ENCODE measurements at places on chromosomes 4 and X. TPM values are rescaled to one million over a fixed set of nuclear protein-coding genes. Genes with fewer than 3 reads are reported as not detected.

DNA sequence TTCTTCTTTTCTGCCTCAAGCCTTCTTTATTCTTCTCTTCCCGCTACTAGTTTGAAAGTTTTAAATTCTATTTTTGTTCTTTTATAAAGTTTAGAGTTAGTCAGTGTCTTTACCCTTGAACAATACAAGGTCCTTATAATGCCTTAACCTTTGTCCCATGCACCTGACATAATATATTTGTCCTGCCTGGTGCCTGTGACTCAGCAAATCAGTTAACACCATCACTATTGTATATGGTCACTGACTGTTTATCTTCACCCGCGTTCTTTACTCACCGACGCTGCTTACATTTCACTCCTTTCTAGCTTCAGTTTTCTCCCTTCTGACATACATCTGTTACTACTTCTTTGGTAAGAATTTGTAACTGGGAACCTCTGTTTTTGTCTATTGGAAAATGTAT lies 5.7 kb downstream of the SMIM20 start:
- DNase-seq, result no peak

DNA sequence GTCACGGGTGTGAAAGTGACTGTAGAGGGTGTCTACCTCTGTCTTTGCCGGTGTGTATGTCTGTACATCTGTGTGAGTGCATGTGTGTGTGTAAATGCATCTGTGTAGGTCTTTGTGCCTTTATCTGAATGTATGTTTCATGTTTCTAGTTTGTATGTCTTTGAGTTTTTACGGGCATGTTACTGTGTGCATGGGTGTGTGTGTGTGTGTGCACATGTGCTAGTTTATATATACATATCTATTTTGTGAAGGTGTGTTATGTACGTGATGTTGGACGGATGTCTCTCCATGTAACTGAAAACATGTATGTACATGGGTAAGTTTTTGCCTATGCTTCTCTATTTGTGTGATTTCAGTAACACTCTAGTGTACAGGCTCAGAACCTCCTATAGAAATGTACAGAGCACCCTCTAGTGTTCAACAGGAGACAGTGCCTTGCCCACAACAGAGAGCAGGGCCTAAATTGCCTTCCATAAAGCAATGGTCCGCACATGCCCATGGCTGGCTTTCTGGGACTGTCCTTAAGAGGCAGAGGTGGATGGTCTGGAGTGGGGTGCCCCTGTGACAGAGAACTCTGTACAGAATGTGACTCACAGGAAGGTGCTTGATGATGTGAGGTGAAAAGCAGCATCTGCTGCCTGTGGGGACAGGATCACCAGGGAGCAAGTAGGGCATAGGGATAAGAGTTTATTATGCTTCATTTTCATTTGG lies 343.5 kb downstream of the RAPGEF2 start:
- DNase-seq, result no peak

- no peak for DNase-seq
Observed at GRCh38 chr4:166662266-166662843, 571.9 kb downstream of the SPOCK3 start.

- no peak for DNase-seq
Observed at GRCh38 chr4:56791316-56791715, 30.2 kb downstream of the SPINK2 start.

DNA sequence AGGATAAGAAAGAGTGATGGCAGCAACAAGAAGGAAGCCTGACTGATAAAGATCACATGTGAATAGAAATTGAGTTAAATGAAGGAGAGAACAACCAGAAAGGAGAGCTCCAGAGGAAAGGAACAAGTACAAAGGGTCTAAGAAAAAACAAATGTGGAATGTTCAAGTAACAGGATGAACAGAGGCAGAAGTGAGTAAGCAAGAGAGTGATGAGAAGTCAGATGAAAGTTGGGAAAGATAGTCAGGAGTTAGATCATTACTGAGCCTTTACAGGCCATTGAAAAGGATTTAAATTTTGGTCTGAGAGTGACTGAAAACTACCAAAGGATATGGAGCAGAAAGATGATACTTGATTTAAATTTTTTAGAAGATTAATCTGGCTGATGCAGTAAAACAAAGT lies 38.1 kb downstream of the NFXL1 start:
- no peak for DNase-seq

Gene TBX22
- total RNA-seq, result not detected

DNA sequence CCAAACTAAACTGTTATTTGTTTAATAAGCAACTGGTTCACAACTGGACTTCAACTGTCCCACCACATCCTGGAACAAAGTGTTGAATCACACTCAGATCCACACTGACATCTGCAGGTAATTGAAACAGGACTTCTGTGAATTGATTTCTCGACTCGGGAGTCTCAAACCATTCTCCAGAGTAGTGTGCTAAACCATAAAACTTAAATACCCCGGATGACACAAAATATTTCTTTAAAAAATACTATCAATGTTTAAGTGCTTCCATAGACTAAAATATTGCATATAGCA lies 95.4 kb upstream of the PLAC1 start:
- no peak for DNase-seq

DNA sequence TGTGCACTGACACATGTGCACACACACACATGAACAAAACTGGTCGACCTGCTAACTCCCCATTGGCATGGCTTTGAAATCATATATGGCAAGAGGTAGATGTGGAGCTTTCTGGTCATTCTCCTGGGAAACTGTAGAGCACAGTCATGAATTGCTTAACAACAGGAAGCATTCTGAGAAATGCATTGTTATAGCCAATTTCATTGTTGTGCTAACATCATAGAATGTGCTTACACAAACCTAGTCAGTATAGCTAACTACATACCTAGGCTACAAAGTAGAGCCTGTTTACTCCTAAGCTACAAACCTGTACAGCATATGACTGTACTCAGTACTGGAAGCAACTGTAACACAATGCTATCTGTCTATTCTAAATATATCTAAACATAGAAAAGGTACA lies 134.2 kb upstream of the SH3RF1 start:
- DNase-seq, result no peak

Gene TMEM150C
- 6.9 TPM for total RNA-seq

Gene GUCY1A1
- total RNA-seq, result 63.1 TPM

Gene CHST7
- total RNA-seq, result 7.4 TPM

Gene CLDN34
- total RNA-seq, result 0.50 TPM

GRCh38 chr4:42541647-42542046 lies 115.3 kb downstream of the ATP8A1 start:
- DNase-seq, result no peak

Gene KLF8
- 17.7 TPM for total RNA-seq

Gene ESX1
- total RNA-seq, result not detected

GRCh38 chr4:140222171-140222570 lies 68.2 kb upstream of the MAML3 start:
- no peak for DNase-seq

DNA sequence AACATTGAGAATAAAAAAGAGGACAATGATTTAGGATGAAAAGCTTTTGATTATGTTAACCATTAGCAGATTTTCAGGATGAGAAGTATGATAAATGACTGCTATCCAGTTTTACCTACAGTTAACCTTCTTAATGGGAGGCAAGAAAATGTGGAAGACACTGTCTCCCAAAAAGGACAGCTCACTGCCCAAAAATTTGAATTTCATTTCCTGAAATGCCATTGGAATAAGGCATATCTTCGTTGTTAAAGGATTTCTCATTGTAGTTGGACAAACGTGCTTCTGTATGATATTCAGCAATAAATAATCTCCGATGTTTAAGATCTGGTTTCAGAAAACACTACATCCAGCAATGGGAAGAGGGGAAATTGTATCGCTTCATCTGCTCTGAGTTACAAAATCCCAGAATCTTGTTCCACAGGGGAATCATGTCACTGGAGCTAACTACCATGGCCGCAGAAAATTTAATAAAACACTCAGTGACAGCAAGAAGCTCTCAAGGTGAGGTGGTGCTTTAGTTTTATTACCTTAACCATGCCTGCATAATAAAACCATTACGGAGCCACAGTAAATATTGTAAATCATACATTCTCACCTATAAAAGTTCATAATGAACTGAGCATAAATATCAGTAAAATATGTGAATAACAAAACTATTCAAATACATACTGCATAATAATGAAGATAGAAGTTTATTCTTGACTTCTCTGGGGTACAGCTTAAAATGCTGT lies 552.3 kb downstream of the PCDH7 start:
- DNase-seq, result no peak

Gene ADD1
- total RNA-seq, result 279 TPM

- no peak for DNase-seq
Observed at GRCh38 chr4:100087743-100088142, 102.5 kb downstream of the DDIT4L start.

DNA sequence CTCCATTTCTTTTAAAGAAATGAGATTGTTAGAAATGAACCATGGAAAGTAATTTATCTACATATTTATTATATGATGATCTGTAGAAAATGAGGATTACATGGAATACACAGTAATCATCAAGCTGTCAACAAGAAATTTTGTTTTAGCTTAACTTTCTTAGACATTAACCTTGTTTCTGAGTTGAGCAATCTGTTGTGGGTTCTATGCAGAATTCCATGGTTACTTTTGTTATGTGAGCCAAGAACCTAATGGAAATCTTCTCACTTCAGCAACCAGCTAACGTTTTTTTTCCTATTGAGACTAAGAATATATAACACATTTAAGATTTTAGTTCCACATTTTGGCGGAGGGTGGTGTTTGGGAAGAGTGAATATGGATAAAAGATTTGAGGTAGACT lies 136.1 kb upstream of the SLC4A4 start:
- no peak for DNase-seq

Gene ADRA2C
- 2.5 TPM for total RNA-seq

DNA sequence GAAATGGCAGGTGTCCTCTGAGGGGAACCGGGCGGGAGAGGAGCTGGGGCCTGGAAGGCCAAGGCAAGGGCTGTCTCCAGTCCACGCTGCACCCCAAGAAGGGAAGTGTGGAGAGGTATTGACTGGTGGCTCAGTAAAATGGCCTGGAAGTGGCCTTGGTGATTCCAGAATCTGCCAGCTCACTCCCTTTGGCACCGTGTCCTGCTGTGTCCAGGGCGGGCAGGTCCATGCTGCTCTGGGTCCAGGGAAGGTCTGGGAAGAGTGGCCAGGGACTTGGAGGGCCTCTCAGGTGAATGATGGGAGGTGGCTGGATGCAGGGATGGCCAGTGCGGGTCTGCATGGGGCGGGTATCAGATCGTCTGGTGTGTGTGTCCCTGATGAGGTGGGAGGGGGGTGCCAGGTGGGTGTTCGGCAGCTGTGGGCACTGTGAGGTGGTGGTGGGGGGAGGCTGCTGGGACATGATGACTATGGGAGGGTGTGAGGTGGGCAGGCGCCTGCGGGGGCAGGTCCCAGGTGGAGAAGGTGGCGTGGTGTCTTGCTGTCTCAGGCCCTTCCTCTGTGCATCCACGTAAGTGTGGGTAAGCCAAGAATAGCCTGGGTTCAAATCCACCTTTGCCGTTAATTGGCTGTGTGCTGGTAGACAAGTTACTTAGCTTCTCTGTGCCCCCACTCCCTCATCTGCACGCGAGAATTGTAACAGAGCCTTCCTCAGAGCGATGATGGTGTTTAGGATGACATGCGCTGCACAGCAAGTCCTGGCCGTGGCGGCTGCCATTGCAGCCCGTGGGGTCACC lies 17.7 kb downstream of the RGS12 start:
- DNase-seq, result no peak

- no peak for DNase-seq
Observed at GRCh38 chrX:31445542-31445941, 373.7 kb upstream of the FTHL17 start.

DNA sequence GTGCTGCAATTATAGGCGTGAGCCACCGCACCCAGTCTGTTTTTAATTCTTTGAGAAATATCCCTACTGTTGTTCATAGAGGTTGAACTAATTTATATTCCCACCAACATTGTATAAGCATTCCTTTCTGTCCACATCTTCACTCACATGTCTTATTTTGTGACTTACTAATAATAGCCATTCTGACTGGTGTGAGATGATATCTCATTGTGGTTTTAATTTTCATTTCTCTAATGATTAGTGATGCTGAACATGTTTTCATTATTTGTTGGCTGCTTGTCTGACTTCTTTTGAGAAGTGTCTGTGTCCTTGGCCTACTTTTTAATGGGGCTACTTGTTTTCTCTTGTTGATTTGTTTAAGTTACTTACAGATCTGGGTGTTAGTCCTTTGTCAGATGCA lies 310.9 kb upstream of the MAOA start:
- no peak for DNase-seq

DNA sequence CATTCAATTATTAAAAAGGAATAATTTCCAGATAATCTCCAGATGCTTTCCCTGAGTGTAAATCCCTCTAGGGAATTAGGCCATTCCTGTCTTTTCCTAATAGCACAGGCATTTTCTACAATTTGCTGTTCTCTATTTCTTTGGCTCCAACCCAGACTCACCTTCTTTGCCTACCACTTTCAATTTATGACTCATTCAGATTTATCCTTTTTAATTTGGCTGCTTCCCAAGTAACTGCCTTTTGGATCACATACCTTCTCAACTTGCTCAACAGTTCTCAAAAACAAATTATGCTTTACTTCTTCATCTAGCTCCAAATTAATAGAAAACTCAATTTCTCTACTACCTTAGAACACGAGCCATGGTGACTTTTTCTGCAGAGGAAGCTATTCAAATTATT lies 1166.3 kb upstream of the PCDH7 start:
- DNase-seq, result no peak

DNA sequence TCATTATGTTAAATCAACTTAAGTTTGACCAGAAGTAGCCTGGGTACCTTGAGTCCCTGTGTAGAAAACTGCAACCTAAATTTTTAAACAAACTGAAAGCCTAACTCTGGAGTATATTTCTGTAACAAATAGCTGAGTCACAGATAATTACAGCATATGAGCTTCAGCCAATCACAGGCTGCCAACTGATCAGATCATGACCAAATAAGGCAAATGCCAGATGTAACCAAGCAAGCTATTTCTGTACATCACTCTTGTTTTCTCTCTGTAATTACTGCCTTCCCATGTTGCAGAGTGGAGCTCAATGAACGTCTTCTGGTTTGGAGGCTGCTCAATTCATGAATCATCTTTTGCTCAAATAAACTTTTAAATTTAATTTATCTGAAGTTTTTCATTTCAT lies 980.9 kb upstream of the DIAPH2 start:
- no peak for DNase-seq

- DNase-seq, result no peak
Observed at GRCh38 chr4:101067383-101067782, 279.9 kb downstream of the PPP3CA start.

DNA sequence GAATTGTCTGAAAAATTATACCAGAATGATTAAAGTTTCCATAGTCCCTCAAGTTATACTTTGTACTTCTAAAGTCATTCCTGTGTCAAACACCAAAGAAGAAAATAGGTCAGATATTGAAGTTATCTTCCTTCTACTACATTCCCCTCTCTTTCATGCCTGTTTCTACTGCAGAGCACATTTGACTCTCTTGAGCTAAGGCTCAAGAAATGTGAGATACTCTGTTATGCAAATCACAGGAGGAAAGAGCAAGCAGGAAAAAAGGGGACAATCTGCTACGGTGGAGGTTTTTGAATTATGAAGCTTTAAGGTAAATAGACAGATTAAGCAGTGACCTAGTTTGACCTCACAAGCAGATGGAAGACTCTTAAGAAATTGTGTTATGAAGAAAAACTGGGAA lies 198.9 kb upstream of the LDB2 start:
- DNase-seq, result no peak

Gene MAGEC1
- total RNA-seq, result not detected
